Kidney glomerular epithelial cell (primary cell): ENCODE measurements at places on chromosomes 2 and 18.

GRCh38 chr2:238313289-238313990 lies 6.9 kb upstream of the TRAF3IP1 start:
- no peak for DNase-seq

DNA sequence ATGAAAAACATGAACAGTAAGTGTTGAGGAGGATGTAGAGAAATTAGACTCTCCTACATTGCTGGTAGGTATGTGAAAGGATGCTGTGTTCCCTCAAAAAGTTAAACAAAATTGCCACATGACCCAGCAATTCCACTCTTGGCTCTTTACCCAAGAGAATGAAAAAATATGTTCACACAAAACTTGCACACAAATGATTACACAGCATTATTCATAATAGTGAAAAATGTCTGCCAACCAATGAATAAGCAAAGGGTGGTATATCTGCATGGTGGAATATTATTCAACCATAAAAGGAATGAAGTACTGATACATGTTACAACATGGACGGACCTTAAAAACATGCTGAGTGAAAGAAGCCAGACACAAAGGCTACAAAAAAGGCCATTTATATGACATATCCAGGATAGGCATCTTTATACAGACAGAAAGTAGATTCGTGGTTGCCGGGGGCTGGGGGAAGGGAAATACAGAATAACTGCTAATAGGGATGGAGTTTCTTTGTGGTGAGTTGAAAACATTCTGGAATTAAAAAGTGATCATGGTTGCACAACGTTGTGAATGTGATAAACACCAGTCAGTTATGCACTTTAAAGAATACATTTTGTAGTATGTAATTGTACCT lies 85.4 kb upstream of the MYO3B start:
- no peak for DNase-seq

- DNase-seq: peak; percentile 25
Measured at GRCh38 chr2:164430166-164430783, 191.0 kb downstream of the GRB14 start.

- DNase-seq: no peak
Measured at GRCh38 chr2:79982445-79982844, 322.1 kb downstream of the LRRTM1 start.

GRCh38 chr2:155033652-155034051 lies 335.2 kb downstream of the KCNJ3 start:
- no peak for DNase-seq

- no peak for DNase-seq
Measured at GRCh38 chr2:23506531-23507266, 121.7 kb downstream of the KLHL29 start.

GRCh38 chr2:97979904-97980303 lies 15.8 kb downstream of the TMEM131 start:
- no peak for DNase-seq

DNA sequence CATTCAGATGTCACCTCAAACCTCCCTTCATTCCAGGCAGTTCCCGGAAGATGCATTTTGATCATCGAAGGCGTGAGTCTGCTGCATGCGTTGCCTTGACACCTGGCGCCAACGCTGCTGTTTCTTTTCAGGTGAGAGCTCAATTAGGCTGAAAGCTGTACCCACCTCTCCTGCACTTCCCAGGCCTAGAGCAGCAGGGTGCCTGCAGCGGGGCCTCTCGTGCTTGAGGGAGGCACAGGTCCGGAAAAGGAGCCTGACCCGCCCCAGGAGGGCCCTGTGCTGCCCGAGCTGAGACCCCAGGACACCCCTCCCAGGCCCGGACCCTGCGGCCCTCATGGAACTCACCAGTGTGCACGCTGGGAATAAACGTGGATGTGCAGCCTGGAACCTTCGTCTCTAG lies 31.4 kb upstream of the KCNG2 start:
- no peak for DNase-seq

GRCh38 chr2:53575721-53576124 lies 191.9 kb upstream of the CHAC2 start:
- no peak for DNase-seq

DNA sequence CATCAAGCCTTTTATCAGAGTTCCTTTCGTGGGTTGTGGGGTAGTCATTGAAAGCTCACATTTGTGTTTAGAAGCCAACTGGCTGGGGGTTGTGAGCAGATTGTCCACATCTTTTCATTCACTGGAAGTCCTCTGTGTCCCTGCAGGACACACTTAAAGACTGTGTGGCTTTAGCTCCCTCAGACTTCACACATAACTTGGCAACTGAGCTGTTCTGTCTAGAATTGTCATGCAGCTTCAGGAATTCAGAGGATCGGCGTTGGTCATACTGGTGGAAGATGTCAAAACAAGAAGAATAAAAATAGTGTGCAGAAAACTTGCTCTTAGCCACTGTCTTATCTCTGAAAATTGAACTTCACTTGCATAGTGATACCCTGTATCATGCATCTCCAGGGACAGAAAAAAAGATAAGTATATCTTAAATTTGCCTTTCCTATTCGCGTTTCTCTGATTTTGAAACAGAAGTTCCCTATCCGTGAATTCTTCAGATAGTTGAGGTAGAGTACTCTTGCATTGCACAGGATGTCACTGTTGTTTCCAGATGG lies 49.6 kb downstream of the TRAPPC12 start:
- DNase-seq: no peak

DNA sequence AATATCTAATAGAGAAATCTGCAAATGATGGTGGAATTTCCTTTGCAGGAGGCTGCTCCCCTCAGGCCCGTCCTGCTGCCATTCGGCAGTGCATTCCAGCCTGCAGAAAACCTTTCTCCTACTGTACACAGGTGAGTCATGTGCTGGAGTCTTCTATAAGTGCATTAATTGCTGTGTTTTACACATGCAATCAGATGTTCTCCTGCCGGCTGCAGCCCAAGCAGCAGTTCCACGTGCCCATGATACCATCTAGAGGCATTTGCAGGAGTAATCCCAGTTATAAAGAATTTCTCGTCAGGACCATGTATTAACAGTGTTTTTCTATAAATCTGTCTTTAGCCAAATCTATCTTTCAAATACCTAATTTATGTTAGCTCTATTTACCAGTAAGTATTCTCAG lies 304.7 kb upstream of the HNMT start:
- DNase-seq: no peak

- no peak for DNase-seq
Measured at GRCh38 chr18:34862561-34862960, 152.5 kb downstream of the DTNA start.

DNA sequence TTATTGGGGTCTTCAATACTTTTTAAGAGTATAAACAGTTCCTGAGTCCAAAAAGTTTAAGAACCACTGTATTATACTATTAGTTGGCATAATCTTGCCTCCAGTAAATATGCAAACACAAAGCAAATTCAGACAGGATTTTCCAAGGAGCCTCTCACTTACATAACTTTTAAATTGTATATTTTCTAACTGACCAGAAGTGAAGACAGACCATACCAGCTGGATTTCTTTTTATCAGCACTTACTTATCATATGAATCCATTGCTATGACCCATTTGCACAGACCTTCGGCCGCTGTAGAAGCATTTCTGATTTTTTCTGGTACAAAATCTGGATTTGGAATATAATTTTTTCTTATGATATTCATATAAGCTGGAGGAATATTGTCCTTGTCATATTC lies 200.1 kb downstream of the SLC39A10 start:
- no peak for DNase-seq

GRCh38 chr18:38427234-38427633 lies 861.6 kb upstream of the CELF4 start:
- DNase-seq: no peak

DNA sequence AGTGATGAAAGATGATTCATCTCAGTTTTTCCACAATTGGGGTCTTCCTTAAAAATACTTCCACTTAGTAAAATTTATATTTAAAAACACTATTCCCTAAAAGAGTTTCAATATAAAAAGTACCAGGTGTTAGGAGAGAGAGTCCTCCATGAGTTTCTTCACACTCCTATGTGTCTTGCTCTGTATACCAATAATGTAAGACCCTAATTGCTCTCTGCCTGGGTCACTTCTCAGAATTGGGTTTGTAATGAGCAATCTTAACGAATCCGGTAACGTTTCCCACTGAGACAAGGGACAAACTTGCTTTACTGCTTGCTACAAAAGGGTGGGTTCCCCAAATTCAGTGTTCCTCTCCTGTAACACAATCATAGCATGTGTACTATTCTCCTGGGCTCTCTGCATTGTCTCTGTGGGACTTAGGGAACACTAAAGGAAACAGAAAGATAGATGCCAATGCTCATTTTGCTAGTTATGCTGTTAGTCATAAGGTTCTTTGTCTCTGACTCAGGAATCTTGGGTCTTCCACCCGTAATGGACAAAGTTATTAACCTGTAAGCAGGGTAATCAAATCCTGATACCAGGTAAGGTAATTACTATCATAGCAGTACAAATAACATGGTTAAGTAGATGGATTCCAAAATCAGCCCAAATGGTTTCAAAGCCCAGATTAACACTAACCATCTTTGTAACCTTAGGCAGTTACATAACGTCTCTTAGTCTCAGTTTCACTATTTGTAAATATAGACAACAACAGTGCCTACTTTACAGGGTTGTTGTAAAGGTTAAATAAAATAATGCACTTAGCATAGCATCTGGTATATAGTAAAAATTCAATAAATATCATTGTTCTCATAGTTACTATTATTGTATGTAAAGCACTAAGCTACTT lies 46.3 kb downstream of the ITSN2 start:
- peak; percentile 32 for DNase-seq

DNA sequence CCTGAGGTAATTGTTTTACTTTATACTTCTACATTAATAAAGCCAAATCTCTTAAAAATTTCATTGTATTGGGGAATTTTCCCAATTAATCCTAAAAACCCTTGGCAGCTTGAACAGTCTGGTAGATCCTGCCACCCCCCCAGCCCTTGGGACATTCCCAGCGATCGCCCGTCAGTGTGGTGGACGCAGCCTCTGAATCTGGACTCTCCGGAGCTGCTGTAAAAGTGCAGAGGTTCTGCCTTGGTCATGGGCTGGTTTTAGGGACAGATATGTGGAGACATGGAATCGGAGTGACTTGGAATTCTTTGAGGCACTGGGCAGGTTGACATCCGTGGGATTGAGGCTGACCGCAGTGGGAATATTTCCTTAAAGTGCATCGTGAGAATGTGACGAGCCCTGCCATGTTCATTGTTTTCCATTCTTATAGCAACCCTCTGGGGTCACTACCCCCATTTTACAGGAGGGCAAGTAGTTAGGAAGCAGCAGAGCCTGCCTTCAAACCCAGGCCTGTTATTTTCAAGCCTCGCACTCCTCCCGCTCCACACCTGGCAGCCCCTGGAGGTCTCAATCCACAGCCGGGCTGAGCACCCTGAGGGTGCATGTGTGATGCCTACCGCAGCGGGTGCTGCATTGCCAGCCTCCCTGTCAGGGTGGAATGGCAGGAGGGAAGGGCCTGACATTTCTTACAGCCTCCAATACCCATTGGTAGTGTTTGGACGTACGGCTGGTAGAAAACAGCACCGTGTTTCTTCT lies 6.5 kb downstream of the EMILIN2 start:
- no peak for DNase-seq
